ENCODE measurements at places on chromosomes 11 and 22.
A peak's percentile ranks its signal among the peaks of the same experiment; 100 is the strongest.

- H3K27ac ChIP-seq, result no peak overlapping the region
- H3K4me3 ChIP-seq, result no peak overlapping the region
- no peaks in the 10 kb centered on the region for H3K36me3 ChIP-seq
- H3K4me1 ChIP-seq, result no peaks in the 10 kb centered on the region
Observed at GRCh38 chr11:102560555-102561011, 30.0 kb upstream of the MMP7 start.

GRCh38 chr11:93520726-93521509 is 22.3 kb downstream of the SMCO4 start:
- peaks cover 25% of the 10 kb centered on the region for H3K4me1 ChIP-seq
- no peak overlapping the region for H3K27ac ChIP-seq
- no peak for DNase-seq

- no peaks in the 10 kb centered on the region for H3K27me3 ChIP-seq
- H3K4me1 ChIP-seq, result peaks cover 47% of the 10 kb centered on the region
- peak overlapping the region; percentile 91 for H3K4me3 ChIP-seq
- no peaks in the 10 kb centered on the region for H3K36me3 ChIP-seq
Observed at GRCh38 chr11:46118702-46119351, 2.4 kb downstream of the PHF21A start.

GRCh38 chr22:40416636-40417035 is 46.2 kb downstream of the SGSM3 start:
- H3K4me3 ChIP-seq, result no peak overlapping the region
- H3K27me3 ChIP-seq, result no peaks in the 10 kb centered on the region
- no peak for DNase-seq
- no peak overlapping the region for H3K27ac ChIP-seq

DNA sequence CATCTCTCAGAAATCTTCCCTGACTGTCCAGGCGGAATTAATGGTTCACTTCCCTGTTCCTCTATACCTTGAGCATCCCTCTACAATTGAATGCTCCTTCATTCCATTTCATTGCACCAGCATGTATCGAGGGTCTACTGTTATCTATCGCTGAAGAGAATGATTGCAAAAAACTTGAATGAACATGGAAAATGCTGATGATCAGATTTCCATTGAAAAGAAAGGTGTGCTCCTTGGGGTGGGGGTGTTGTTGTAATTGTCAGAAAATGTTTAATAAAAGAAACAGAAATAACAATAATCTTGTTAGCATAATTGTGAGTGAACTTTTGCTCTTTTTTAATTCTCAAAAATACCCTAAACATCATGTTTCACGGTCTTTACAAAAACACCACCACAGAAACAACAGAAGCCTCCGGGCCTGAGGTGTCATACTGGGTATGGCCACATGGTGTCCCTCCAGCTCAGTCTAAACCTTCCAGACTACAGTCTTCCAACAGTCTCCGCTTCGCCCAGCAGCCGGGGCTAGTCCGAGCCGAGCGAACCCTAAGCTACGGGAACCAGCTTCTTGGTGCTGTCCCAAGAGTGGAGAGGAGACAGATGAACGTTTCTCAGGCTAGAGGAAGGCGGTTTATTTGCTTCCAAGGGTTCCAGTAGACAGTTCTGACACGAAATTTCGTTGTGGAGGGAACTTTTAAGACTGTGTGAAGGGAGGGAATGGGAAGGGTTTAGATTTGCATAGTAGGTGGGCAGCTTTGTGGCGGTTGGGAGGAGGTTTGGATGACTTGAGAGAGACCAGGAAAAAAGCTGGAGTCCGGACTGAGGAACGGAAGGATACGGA is 75.8 kb upstream of the ZBED5 start:
- H3K4me3 ChIP-seq, result peak overlapping the region; percentile 92
- H3K4me1 ChIP-seq, result peaks cover 25% of the 10 kb centered on the region
- H3K27me3 ChIP-seq, result no peaks in the 10 kb centered on the region
- no peaks in the 10 kb centered on the region for H3K36me3 ChIP-seq

- DNase-seq, result no peak
- H3K4me3 ChIP-seq, result no peak overlapping the region
- peaks cover 30% of the 10 kb centered on the region for H3K36me3 ChIP-seq
- peak overlapping the region; percentile 9 for H3K27ac ChIP-seq
- H3K4me1 ChIP-seq, result peaks cover 4% of the 10 kb centered on the region
Observed at GRCh38 chr11:116948391-116948790, 111.0 kb upstream of the APOA1 start.

DNA sequence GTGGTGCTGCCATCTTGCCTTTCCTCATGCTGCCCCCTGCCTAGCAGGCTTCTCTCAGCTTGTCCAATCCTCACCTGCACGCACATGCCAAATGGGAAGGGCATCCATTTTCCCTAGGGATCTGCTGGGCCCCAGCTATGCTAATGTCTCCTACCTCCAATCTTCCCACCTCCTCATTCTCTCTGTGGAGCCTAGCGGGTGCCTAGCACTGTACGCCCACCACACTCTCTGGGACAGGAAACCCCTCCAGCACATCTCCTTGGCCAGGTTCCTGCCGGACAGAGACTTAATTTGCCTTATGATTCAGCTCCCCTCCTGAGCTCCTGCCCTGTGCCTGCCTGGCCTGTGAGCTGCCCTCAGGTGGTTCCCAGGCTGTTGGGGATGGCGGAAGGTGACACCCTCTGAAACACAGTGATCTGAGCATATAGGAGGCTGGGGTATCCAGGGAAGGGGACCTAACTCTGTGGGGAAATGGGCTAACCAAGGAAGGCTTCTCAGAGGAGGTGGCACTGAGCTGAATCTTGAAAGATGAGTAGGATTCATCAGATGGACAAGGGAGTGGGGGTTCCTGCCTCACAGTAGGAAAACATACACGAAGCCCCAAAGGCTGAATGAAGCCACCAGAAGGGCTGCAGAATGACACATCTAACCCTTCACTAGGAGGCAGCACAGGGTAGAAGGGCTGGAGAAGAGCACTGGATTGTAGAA is 79.2 kb upstream of the WNT11 start:
- H3K4me3 ChIP-seq, result no peak overlapping the region
- peaks cover 8% of the 10 kb centered on the region for H3K4me1 ChIP-seq
- H3K27me3 ChIP-seq, result no peaks in the 10 kb centered on the region
- no peak for DNase-seq
- H3K27ac ChIP-seq, result no peak overlapping the region

- peaks cover 10% of the 10 kb centered on the region for H3K36me3 ChIP-seq
- peaks cover 3% of the 10 kb centered on the region for H3K4me1 ChIP-seq
- no peak for DNase-seq
- H3K27me3 ChIP-seq, result no peaks in the 10 kb centered on the region
- H3K27ac ChIP-seq, result no peak overlapping the region
- no peak overlapping the region for H3K4me3 ChIP-seq
Observed at GRCh38 chr11:985406-985805, 51.1 kb downstream of the MUC6 start.

- H3K36me3 ChIP-seq, result no peaks in the 10 kb centered on the region
- peaks cover 28% of the 10 kb centered on the region for H3K27me3 ChIP-seq
- H3K27ac ChIP-seq, result no peak overlapping the region
- no peak for DNase-seq
Observed at GRCh38 chr11:125766251-125766650, 12.4 kb downstream of the PATE2 start.

- H3K4me1 ChIP-seq, result peaks cover 21% of the 10 kb centered on the region
- DNase-seq, result peak; percentile 50
- H3K27me3 ChIP-seq, result no peaks in the 10 kb centered on the region
- peaks cover 13% of the 10 kb centered on the region for H3K36me3 ChIP-seq
- no peak overlapping the region for H3K4me3 ChIP-seq
- H3K27ac ChIP-seq, result no peak overlapping the region
Observed at GRCh38 chr11:11965192-11965591, 43.2 kb downstream of the DKK3 start.

DNA sequence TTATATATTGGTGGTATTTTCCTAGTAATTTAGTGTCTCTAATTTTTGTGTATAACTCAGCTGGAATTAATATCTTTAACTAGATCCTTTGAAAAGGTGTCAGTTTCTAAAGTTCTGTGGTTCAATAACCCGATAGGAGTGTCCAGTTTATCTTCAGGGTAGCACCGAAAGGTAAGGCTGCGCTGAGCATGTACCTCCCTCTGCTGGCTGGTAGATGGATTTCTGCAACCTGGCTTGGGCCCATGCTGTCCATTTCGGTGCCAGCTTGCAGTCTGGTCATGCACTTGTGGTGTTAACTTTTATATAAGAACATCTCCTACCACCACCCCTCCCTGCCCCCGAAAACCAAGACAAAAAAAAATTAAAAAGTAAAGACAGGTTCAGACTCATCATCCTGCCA is 24.7 kb downstream of the EXT2 start:
- H3K4me1 ChIP-seq, result no peaks in the 10 kb centered on the region
- DNase-seq, result no peak
- H3K36me3 ChIP-seq, result peaks cover 24% of the 10 kb centered on the region
- no peak overlapping the region for H3K4me3 ChIP-seq
- no peak overlapping the region for H3K27ac ChIP-seq

DNA sequence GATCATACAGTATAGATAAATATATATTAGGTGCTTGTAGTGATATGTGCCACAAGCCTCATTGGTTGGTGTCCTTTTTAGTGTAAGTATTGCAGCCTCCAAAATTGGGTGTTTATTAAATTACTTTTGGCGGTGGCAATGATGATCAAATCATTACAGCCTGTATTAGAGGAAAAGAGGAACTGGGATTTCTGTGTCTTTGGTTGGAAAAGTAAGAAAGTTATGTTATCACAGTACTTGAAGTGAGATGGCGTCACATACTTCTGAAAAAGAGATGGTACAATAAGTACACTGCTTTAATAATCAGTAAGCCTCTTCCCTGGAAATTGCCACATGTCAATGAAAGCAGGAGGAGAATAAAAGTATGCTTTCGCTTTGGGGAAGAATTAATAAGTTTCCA is 523 bp upstream of the MPZL3 start:
- H3K4me3 ChIP-seq, result peak overlapping the region; percentile 97
- peaks cover 20% of the 10 kb centered on the region for H3K27me3 ChIP-seq
- peaks cover 4% of the 10 kb centered on the region for H3K36me3 ChIP-seq
- no peak for DNase-seq
- H3K4me1 ChIP-seq, result peaks cover 9% of the 10 kb centered on the region

DNA sequence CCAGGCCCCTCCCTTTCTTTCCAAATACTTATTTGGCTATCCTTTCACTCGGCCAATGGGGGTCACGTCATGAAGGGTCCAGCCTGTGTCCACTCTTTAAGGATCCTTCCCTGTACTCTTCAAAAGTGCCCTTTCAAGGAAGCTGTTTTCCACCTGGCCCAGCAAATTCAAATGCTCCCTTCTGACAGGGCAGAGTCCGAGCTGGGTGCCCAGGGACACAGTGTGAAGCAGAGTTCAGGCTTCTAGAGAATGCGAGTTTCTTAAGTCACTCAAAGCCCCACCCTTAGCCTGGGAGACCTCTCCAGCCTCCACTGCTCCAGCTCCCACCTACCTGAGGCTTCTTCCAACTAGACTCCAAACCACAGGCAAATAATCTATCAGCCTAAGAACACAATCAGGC is 5.5 kb upstream of the APOA1 start:
- H3K36me3 ChIP-seq, result peaks cover 14% of the 10 kb centered on the region
- no peaks in the 10 kb centered on the region for H3K27me3 ChIP-seq
- peak overlapping the region; percentile 46 for H3K27ac ChIP-seq
- no peak overlapping the region for H3K4me3 ChIP-seq
- H3K4me1 ChIP-seq, result peaks cover 8% of the 10 kb centered on the region
- DNase-seq, result no peak

DNA sequence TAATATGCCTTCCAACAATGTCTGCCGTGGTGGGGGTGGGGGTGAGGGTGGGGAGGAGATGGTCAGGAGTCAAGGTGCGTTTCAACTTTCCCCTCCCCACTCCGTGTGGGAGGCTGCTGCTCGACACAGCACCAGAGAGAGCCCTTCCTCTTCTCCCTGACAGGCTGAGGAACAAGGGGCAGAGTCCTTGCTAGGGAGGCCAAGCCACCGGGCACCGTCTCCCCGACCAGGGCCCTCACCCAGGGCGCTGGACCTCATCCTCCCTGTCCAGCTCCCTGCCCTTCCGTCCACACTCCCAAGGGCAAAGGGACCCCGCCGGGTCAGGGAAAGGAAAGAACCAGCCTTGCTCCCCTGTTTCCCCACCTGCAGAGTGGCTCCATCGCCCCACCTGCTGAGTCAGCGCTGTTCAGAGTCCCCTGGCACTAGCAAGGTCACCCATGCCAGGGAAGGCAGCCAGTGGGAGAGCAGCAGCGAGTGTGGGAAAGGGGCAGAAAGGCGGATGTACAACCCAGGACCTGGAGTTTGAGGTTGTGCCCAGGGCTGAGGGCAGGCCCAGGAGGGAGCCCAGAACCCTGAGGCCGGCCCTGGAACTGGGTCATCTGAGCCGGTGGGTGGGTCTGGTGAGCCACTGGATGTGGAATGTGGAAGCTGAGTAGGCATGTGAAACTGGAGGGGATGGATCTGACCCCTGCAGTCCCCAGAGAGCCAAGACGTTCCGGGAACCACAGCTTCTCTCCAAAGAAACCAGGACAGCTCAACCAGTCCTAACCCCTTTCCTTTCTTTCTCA is 47.2 kb downstream of the BUD13 start:
- H3K27me3 ChIP-seq, result peaks cover 29% of the 10 kb centered on the region
- DNase-seq, result no peak
- H3K27ac ChIP-seq, result no peak overlapping the region
- peaks cover 16% of the 10 kb centered on the region for H3K4me1 ChIP-seq

DNA sequence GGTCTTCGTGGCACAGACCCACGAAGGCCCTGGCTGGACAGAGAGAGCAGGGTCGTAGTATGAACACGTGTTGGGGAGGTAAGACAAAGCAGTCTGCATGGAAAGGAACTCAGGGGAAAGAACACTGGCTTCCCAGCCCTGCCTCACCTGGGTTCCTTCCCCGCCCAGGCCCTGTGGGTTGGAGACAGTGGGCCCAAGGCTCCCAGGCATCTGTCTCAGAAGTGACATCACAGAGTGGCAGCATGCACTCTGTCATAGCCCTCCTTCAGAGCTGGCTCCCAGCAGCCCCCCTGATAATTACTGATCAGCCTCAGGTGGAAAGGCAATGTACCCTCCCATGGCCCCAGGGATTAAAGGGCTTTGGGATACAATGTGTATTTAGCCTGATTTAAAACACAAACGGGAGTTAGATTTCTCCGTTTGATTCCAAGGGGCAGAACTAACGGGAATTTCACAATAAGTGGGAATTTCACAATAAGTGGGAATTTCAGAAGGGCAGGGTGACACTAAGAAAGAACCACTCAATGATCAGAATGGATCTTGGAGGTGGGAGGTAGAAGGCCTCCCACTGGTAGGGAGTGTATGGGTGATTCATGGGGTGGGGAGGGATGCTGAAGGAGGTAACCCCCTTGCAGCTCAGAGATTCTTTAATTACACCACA is 65.1 kb downstream of the SLC22A12 start:
- H3K4me1 ChIP-seq, result peaks cover 8% of the 10 kb centered on the region
- no peak overlapping the region for H3K4me3 ChIP-seq
- H3K36me3 ChIP-seq, result no peaks in the 10 kb centered on the region
- H3K27me3 ChIP-seq, result peaks cover 9% of the 10 kb centered on the region
- no peak for DNase-seq

GRCh38 chr11:131334601-131335000 is 35.8 kb upstream of the NTM start:
- H3K36me3 ChIP-seq, result no peaks in the 10 kb centered on the region
- H3K27ac ChIP-seq, result no peak overlapping the region
- no peak overlapping the region for H3K4me3 ChIP-seq
- no peak for DNase-seq
- peaks cover 29% of the 10 kb centered on the region for H3K27me3 ChIP-seq

Data from type B pancreatic cell (in vitro differentiated cells).